Muscle of back (tissue), 13 donors: ENCODE measurements at places on chromosomes 5 and 9. TPM values are rescaled to one million over a fixed set of nuclear protein-coding genes. Genes with fewer than 3 reads are reported as not detected.

Gene MEGF9
- 7.1 TPM for polyA plus RNA-seq

Gene C9orf50
- not detected for polyA plus RNA-seq

Gene GARIN3
- not detected for polyA plus RNA-seq

Gene DIRAS2
- 2.2 TPM for polyA plus RNA-seq

Gene ORM2
- polyA plus RNA-seq = not detected

Gene TAF11L10
- polyA plus RNA-seq = not detected

- DNase-seq = no peak
These were observed 61.2 kb downstream of the TMEM232 start for GRCh38 chr5:110665184-110665726.

DNA sequence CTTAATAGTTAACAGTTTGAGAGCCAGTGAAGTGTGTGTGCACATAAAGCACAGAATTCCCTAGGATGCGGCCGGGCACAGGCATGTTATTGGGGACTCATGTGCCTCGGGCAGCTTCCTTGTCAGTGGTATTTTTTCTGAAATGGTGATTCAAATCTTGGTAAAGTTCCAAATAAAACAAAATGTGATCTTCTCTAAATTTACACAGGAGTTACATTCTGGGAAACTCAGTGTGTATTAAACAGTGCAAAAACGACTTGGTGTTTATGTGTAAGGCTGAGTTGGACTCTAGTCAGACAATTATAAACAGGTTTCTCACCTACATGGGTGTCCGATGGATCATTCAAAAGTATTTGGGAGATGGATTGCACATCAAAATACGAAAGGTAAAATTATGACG is 48.9 kb downstream of the BOD1 start:
- DNase-seq = no peak

- no peak for DNase-seq
These were observed 200.4 kb downstream of the ARHGAP26 start for GRCh38 chr5:142970440-142971030.

- no peak for DNase-seq
These were observed 118.9 kb downstream of the PDZD2 start for GRCh38 chr5:31757806-31758205.

DNA sequence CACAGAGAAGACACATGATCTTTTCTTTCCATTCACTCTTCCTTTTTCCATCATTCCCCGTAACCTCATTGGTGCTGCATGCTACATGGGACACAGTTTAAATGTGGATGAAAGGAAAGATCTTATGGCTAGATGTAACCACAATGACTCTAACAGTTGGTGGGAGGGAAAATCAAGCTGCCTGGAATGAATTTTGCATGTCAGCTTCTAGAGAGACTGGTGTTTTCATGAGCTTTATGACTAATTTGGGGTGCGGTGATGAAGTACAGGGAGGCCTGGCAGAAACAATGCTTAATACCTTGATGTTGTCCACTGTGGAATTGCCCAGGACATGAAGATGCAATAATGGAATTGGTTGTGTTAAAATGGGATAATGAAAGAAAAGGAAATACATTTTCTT is 55.9 kb upstream of the MYO10 start:
- DNase-seq = peak; percentile 36

DNA sequence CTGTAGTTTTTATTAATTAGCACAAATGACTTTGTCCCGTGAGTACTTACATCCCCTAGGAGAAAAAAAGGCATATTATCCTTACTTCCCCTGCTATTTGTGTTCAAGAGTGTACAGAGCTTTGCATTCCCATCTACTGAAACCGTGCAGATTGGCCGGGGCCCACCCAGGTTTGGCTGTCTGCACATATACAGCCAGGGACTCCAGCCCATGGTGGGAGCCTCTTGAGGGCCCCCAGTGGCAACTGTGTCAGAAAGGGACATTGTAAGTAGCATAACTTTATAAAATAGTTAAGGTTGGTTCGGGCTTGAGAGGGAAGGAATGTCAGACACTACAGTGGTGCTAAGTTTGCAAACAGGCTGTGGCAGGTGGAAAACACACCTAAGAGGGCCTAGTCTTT is 24.7 kb downstream of the PHF2 start:
- no peak for DNase-seq

GRCh38 chr5:96315431-96315830 is 117.6 kb downstream of the PCSK1 start:
- no peak for DNase-seq

- DNase-seq = peak; percentile 72
These were observed 64.4 kb downstream of the FAM114A2 start for GRCh38 chr5:153974131-153974812.

DNA sequence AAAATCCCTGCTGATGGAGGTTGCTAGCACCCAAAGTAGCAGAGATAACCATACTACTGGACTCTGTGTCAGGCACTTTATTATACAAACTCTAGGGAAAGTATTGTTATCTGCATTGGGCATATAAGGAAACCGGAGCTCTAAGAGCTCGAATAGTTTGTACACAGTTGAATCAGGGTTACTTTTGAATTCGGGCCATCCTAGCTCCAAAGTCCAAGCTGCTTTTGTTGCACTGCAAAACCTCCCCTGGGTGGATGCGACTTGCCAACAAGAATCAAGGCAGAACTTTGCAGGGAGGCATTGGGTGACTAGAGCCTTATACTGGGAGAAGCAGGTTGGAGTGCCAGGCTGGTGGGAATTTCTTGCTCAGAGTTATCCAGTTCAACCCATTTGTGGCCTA is 435.1 kb downstream of the SPATA31D1 start:
- DNase-seq = no peak

- no peak for DNase-seq
These were observed 282.9 kb upstream of the EDIL3 start for GRCh38 chr5:84667576-84667975.

- DNase-seq = no peak
These were observed 42.3 kb upstream of the NOTCH1 start for GRCh38 chr9:136587944-136588662.

DNA sequence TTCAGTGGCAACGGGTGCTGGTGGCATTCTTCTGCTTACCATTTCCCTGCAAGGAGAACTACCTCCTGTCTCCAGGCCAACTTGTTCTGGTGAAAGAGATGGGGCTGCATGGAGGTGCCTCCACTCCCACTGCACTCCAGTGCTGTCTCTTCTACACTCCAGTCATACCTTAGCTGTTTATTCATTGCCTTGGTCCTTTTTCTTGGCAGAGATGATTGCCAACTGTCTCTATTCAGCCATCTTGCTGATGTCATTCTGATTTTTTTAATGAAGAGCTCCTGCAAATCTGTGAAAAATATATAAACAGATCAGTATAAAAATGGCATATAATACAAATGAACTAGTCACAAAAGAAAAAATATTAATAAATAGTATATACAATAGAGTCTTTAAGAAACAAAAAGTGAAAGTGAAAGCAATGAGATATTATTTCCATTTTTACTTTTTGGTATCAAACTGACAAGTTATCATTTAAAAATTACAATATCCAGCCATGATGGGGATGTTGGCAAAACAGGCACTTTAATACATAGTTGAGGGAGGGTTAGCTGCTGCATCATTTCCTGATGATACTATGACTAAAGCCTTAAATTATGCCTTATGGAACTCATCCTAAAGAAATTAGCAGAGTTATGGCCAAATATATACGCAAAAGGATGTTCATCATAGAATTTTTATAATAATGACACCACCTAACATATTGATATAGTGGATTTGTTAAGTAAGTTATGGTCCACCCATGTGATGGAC is 109.4 kb downstream of the CARTPT start:
- DNase-seq = no peak

DNA sequence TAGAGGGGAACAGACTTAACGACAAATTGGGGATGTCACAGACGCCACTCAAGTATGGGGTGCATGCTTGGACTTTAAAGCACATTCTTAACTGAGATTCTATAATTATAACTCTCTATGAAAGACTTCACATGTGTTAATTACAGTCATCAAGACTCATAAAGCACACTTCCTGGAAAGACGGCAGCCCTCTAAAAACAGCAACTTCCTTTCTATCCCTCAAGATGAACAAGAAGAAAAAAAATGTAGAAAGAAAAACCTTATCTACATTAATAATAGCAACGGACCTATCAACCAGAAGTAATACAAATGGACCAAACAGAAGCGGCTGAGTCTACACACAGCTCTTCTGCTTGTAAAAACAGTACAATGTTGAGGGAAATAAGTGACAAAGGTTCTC is 21.2 kb downstream of the GNAQ start:
- no peak for DNase-seq

DNA sequence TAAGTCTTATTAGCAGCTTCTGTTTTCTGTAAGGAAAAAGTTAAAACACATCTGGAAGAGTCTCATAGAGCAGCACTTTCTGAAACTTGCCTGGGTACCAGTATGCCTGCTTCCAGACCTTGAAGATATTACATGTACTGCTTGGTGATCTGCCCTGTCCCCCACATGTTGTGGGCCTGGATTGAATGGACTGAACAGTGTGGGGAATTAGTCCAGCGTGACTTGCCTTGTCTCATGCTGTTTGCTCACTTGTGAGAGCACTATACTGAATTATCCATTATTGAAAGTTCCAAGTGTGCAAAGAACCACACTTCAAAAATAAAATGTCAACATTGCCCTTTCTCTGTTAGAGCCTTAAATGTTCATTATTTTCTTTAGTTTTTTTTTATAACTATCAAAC is 8.9 kb downstream of the CTNNA1 start:
- DNase-seq = no peak

DNA sequence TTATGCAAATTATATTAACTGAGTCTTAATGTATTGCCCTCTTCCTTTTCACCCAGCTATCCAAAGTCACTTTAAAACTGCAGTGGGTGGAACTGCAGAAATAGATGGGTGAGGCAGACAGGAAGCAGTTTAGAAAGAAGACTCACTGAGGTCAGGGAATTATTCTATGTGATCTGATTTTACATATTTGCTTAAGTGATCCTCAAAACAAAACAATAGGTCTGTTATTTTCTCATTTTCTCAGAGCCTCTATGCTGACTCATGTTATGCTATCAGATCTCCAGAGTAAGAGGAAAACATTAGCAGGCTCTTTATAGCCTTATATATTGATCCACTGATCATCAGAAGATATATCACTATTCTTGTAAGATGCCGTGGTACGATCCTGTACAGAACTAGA is 63.5 kb downstream of the MRPS27 start:
- DNase-seq = no peak

GRCh38 chr5:65796269-65796668 is 74.3 kb downstream of the NLN start:
- DNase-seq = no peak

- DNase-seq = no peak
These were observed 1403.0 kb upstream of the C9orf72 start for GRCh38 chr9:28976250-28976649.

DNA sequence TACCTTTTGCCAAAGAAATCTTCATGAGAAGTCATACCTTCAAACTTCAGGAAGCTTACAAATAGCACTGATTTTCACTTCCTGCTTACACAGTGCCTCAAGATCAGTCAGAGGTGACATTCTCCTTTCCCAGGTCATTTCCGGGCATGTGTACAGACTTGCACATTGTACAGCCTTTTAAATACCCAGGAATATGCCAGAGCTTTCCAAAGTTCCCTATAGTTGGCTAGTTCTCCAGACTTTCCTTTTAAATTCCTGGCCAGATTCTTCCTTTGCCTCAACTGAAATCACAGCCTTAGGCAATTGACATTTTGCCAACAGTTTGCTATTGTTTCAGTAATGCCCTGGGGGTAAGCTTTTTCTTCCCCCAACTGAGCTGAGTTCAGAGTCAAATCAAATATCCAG is 47.2 kb downstream of the RFX3 start:
- DNase-seq = no peak

DNA sequence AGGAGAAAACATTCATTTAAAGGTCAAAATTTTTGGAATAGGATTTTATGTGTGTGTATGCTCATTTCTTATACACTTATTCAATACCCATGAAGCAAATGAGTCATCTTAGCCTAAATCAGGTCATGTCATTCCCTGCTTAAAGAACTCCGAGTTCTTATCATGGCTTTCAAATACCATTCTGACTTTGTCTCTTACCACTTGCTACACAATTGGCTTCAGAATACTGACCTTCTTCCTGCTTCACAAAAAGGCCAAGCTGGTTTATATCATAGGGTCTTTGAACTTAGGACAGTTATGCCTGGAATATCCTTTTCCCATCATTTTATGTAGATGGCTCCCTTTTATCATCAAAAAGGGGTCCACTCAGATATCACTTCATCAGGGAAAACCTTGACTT is 652.2 kb upstream of the WWC1 start:
- no peak for DNase-seq
